ENCODE measurements at places on chromosomes 5 and 9.

DNA sequence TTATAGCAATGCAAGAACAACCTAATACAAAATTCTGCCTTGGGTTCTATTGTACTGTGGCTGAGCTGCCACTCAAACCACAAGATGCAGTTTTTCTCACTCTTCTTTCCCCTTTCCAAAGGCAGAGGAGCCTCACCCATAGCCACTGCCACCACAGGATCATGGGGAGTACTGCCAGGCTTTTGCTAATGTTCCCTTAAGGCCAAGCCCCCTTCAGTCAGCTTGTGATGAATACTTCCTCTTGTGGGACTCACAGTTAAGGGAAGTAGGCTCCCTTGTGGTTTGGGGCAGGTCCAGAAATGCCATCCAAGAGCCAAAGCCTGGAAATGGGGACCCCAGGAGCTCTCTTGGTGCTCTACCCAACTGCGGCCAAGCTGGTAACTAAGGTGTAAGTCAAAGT lies 258.7 kb downstream of the SPATA31D1 start:
- no peak for DNase-seq

- DNase-seq, result no peak
Measured at GRCh38 chr9:8723195-8723594, 923.6 kb upstream of the DMAC1 start.

- DNase-seq, result no peak
Measured at GRCh38 chr5:113984928-113985327, 376.9 kb upstream of the KCNN2 start.

DNA sequence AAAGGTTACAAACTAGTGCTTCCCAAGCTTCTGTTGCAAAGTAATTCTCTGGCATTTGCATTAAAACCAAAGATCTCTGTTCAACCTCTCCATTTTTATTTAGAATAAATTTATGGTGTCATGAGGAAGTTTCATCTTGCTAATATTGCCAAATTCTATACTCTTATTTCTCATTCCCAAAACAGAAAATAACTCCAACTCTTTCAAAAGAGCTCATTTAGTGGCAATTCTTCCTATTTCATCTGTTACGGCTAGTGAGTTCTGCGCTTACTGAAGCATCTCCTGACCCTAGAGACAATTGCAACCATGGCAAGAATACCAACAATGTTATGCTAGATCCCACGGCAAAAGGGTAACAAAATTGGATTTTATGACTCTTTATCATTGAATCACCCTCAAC lies 97.0 kb downstream of the HINT1 start:
- DNase-seq, result no peak

GRCh38 chr9:120412425-120412951 lies 167.5 kb downstream of the CDK5RAP2 start:
- DNase-seq, result no peak

GRCh38 chr5:132800545-132800944 lies 12.6 kb upstream of the SOWAHA start:
- DNase-seq, result no peak

DNA sequence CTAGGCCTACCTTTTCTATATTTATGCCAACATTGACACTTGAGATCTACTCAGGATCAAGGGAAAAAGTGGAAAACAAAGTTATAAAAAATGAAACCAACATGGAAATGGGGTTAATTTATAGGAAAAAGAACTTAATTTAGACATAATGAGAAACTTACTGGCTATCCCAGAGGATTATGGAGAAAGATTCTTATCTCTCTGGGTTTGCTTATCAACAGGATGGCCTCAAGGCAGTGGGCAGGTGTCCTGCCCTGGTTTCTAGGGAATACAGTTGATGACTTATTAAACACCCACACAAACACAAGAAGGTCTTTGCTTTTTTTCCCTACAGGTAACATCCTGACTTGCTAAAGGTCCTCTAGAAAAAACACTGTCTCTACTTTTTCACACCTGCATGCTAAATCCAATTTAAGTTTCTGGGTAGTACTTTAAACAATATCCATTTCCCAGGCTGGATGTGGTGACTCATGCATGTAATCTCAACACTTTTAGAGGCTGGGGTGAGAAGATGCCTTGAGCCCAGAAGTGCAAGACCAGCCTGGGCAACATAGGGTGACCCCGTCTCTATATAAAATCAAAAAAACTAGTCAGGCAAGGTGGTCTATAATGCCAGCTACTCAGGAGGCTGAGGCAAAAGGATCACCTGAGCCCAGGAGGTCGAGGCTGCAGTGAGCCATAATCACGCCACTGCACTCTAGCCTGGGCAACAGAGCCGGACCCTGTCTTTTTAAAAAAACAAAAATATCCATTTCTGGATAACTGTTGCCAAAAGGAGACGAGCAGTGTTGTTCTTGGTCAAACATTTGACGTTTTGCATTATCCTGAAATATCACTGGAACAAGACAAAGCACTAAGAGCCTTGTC lies 6.6 kb upstream of the ZNF608 start:
- no peak for DNase-seq

GRCh38 chr5:158502686-158503085 lies 597.0 kb downstream of the EBF1 start:
- DNase-seq, result no peak

- no peak for DNase-seq
Measured at GRCh38 chr5:368183-369084, 46.9 kb downstream of the AHRR start.

DNA sequence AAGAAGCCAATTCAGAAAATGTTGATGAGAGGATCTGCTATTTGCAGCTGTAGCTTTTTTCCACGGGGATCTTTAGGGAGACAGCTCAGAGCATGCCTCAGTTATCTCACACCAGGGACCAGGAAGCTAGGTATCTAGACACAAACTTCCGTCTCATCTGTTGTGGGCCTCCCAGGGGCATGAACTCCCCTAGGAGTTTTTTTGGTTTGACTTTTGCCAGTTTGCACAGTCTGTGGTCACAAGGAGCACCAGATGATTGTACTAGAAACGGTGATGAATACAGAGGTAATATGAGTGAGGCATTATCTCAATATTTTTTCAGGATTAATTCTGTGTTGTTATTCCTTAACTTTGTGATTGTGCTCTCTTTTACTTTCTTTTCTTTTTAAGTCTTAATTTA lies 533.2 kb upstream of the SEMA6A start:
- DNase-seq, result no peak

DNA sequence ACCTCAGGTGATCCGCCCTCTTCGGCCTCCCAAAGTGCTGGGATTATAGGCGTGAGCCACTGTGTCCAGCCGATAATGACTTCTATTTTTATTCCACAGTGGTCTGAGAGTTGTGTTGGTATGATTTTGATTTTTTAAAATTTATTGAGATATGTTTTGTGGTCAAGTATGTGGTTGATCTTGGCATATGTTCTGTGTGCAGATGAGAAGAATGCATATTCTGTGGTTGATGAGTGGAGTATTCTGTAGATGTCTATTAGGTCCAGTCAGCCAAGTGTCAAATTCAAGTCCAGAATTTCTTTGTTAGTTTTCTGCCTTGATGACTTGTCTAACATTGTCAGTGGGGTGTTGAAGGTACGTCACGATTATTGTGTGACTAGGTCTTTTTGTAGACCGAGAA lies 338.2 kb upstream of the TARS1 start:
- DNase-seq, result no peak

DNA sequence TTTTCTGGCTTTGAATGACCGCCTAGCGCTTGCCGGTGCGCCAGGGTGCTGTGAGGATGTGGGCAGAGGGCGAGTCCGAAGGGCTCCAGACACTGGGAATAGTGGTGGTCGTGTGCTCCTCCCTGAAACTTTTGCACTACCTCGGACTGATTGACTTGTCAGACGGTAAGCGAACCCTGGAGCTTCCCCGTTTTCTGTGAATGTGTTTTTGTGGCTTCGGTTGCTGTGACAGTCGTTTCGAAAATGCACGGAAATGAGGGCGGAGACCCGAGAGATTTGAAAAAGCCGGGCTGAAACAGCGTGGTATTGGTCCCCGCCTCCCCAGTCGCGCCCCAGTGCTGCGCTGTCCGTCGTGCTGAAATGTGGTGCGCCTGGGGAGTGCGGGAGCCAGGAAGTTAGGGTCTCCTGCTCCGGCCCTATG lies 102.5 kb upstream of the GABRP start:
- no peak for DNase-seq

DNA sequence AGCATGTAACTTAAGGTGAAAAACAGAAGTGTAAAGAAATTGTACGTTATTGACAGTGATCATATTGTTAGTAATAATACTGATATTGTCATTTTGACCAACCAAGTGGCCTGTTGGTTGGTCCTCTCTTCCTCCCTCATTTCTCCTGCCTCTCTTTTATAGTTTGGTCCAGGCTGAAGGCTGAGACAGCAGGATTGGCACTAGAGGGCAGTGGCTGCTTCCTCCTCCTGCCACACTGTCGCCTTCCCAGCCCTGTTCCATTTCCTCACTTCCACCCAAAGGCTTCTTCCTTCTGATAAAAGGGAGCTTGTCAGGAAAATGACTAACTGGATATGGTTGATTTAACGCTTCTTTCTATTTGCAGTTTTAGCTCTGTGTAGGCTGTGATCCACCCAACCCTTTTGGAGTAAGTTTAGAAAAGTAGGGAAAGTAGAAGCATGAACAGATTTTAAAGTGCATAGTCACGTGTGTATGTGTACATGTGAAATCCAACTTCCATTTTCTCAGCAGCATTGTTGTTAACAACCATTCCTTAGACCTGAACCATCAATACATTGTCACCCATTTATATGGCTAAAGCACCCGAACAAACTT lies 35.6 kb downstream of the PTCD2 start:
- DNase-seq, result no peak

DNA sequence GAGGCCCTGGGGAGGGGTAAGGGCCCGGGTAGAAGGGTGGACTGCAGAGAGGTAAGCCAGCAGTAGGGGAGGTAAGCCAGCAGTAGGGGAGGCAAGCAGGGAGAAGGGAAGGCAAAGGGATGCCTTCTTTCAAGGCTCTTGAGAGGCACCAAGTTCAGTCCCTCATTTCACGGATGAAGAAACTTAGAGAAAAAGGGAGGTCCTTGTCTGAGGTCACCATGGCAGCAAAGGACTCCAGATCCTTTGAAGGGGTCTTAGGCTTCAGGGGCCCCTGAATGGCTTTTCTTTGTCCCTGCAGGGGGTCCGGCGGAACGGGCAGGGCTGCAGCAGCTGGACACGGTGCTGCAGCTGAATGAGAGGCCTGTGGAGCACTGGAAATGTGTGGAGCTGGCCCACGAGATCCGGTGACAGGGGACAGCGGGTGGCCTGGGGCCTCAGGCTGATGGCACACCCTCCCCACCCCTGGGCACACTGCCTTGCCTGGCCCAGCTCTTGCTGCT lies 42.6 kb downstream of the RGS3 start:
- DNase-seq, result no peak

- DNase-seq, result no peak
Measured at GRCh38 chr9:127407492-127407843, 10.5 kb downstream of the SLC2A8 start.

- DNase-seq, result no peak
Measured at GRCh38 chr5:13580058-13580457, 364.4 kb downstream of the DNAH5 start.

- DNase-seq, result no peak
Measured at GRCh38 chr9:132973713-132974112, 4.8 kb upstream of the GFI1B start.

- DNase-seq, result no peak
Measured at GRCh38 chr5:159779481-159779880, 136.8 kb upstream of the ADRA1B start.

GRCh38 chr9:94700445-94700844 lies 26.1 kb upstream of the AOPEP start:
- no peak for DNase-seq

DNA sequence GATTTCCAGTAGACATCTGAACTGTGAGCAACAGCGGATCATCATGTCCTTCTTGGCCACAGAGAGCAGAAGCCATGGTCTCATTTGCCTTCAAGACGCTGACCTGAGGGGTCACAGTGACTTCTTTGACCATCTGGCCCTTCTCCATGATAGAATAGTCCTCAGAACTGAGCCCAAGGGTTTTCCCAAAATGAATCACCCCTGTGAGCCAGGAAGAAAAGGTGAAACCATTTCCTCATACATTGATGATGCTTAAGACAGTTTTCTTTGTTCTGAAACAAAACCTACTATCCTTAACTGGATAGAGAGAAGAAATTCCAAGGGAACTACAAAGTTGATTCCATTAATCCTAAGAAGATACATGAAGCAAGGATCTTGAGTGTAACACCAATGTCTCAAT lies 503.9 kb downstream of the CTNND2 start:
- DNase-seq, result no peak

- DNase-seq, result no peak
Measured at GRCh38 chr9:4228606-4229005, 71.3 kb downstream of the GLIS3 start.

DNA sequence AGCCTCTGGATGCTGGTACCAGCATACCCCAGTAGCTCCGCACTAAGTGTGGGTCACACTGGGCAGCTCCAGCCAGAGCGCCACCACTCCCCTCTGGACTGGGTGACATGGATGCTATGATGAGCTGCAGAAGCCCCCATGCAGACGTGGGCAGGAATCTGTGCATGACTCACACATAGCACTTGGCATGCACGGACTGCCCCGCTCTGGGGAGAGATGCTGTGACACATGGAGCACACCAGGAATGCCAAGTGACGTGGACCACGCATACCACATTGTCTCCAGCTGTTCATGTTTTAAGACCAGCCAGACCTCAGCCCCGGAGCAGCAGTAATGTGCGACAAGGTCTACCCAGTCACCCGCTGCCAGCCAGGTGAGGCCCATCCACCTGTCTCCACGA lies 64.1 kb downstream of the SEMA4D start:
- DNase-seq, result no peak

- no peak for DNase-seq
Measured at GRCh38 chr9:120905315-120906164, 21.1 kb downstream of the TRAF1 start.

- no peak for DNase-seq
Measured at GRCh38 chr9:134724912-134725604, 83.5 kb downstream of the COL5A1 start.

DNA sequence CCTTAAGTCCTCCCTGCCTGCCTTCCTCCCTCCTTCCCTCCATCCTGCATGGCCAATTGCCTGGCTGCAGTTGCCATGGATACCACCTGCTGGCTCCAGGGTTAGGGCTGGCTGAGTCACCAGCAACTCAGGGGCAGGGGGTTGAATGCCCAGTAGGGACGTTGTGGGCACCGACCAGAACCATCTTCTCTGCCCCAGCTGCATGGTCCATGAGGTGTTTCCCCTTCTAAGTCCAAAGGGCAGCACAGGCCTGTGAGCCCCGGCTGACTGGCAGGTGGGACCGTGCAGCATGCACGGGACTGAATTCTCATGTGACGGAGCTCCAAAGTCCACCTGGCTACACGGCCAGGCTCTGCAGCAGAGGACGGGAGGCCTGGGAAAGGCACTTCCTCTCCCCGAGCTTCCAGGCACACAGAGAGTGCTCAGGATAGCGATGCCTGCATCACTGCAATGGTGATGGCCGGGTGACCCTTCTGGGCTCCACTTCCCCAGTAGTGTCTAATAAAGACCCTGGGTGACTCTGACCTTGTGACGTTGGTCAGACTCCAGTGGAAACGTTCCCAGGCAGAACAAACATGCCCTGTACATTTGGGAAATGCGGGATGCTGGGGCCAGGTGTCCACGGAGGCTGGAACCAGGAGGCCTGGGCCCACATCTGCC lies 5.7 kb downstream of the ASS1 start:
- DNase-seq, result no peak

GRCh38 chr5:137446615-137447014 lies 52.5 kb downstream of the SPOCK1 start:
- DNase-seq, result no peak

- DNase-seq, result no peak
Measured at GRCh38 chr5:160905285-160905684, 53.3 kb upstream of the ATP10B start.

- DNase-seq, result no peak
Measured at GRCh38 chr5:103262422-103262871, 3.9 kb downstream of the MACIR start.
